NCI-H2171 (cell line): ENCODE measurements at places on chromosomes 1 and 21.

GRCh38 chr1:25557543-25557942 is 14.1 kb downstream of the LDLRAP1 start:
- no peak for DNase-seq

GRCh38 chr1:228450200-228450599 is 33.5 kb upstream of the TRIM17 start:
- no peak for DNase-seq

GRCh38 chr1:11158720-11159321 is 30.3 kb upstream of the ANGPTL7 start:
- DNase-seq: no peak

- no peak for DNase-seq
Observed at GRCh38 chr1:6267686-6268322, 6.9 kb upstream of the GPR153 start.

GRCh38 chr1:226051365-226051764 is 11.2 kb upstream of the H3-3A start:
- DNase-seq: no peak

DNA sequence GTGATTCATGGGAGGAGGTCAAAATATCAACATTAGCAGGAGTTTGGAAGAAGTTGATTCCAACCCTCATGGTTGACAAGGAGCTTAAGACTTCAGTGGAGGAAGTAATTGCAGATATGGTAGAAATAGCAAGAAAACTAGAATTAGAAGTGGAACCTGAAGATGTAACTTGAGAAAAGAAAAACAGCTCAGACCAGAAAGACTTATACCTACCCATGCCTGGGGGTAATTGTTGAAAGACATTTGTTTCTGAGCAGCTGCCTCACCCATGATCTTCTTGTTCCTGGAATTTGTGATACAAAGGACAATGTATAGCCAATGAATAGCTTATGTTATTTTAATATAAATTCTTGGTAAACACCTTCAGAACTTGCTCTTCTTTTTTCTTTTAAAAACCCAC is 128.6 kb downstream of the LRIG2 start:
- no peak for DNase-seq

GRCh38 chr21:45064091-45064490 is 10.3 kb upstream of the ADARB1 start:
- DNase-seq: no peak

DNA sequence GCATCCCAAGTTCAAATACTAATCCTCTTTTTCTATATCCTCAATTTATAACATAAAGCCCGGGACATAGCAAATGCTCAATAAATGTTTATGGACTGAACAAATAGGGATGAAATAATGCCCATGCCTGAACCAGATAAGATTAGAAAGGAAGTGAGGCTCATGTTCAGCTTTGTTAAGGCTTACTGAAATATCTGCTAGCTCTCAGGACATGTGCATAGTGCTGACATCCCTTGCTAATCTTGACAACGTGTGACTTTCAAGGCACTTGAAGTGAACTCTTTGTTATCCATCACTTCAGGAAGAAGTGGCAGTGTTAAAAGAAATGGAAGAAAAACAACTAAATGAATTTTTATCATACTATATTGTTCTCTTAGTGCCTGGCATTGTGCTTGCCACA is 260.3 kb upstream of the SGIP1 start:
- DNase-seq: no peak

DNA sequence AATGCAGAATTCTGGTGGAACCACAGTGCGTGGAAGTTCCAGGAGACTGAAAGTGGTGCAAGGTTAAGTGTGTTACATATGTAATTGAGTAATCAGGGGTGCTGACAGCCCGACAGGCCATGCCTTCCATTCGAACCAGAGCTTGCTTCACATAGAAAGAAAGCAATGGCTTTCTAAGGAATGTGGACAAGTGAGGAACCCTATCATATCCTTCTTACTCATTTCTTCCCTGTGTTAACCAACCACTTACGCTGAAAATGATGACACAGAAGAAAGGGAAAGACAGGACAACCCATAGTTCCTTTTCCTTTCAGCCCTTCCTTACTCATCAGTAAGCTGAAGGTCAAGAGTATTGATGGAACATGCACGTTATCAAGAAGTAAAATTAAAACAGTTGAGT is 48.1 kb upstream of the KCNA3 start:
- DNase-seq: no peak

DNA sequence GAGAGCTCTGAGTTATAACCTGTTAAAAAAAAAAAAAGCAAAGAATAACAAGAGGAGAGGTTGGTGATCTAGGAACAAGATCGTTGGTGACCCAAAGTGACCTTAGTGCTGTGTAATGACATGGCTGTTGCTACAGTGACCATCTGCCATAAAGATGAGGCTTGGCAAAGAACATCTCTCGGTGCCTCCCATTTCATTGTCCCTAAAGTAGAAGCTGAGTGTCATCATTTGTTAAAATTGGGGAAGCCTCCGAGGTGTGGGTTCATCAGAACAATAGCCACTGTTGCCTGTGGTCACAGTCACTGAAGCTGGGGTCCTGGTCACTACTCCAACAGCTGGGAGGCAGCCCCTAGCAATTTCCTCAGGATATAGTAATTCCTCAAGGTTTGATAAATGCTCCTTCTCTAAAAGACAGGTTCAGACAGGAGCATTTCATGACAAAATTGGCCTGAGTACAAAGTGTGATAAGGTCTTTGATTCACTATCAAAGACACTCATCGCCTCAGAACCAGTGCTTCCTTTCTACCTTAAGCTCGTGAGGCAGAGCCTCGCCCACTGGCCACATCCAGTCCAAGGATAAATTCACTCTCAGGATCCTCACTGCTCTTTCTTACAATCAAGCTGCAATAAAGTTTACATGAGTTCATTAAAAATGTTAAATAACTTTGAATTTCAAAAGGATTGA is 81.9 kb upstream of the RGS2 start:
- DNase-seq: no peak

GRCh38 chr1:86114236-86114635 is 42.3 kb downstream of the COL24A1 start:
- no peak for DNase-seq

- DNase-seq: no peak
Observed at GRCh38 chr1:148263128-148263905, 111.2 kb upstream of the NBPF11 start.

GRCh38 chr21:45392573-45392971 is 12.4 kb upstream of the COL18A1 start:
- no peak for DNase-seq

DNA sequence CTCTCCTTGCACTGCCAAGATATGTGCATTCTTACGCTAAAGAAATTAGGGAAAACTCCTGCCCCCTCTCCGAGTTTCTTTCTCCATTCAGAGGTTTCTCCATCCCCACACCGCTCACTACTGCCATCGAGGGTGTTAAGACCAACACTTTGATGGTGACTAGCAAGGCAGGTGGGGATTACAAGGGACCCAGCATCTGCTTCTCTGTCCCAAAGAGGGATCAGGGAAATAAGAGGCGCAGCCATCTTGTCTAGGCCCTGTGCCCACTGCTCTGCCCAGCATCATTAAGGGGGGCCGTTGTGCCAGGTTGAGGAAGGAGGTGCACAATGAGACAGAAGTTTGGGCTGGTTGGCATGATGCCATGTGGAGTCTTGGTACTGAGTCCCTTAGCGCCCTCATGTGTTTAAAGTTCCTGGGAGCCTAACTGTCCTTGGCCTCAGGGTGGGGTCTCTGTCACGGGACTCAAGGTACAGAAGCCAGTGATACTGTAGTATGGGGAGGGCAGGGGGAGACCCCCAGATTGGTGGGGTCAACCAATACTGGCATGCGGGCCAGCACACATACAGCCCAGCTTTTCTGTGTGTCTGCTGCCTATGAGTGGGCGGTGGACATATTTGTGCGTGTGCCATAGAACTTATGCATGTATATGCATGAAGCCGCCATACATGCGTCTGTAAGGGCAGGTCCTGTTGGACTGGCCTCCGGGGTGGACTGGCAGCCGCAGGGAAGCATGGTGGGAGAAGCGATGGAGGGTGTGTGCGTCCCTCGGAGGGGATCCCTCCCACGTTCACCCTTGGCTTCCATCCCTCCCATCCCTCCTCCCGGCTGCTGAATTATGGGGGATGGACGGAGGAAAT is 5.5 kb downstream of the EFNA3 start:
- DNase-seq: no peak
